Aorta (tissue), 5 donors: ENCODE measurements at places on chromosomes 11 and 22. TPM values are rescaled to one million over a fixed set of nuclear protein-coding genes. Genes with fewer than 3 reads are reported as not detected.

DNA sequence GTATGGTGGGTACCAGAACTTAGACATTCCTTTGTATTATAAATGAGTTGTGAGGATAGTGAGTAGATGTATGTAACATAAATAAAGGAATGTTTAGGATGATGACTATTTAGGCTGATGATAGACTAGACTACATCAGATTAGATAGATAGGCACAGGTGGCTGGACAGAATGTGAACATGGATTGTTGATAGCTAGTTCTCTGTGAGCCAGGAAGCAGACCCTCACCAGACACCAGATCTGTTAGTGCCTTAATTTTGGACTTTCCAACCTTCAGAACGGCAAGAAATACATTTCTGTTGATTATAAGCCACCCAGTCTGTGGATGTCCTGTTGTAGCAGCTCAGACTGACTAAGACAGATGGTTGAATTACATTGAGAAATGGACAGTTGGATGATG, 99.4 kb downstream of the SWAP70 start:
- no peaks in the 10 kb centered on the region for H3K36me3 ChIP-seq
- H3K27ac ChIP-seq = no peak overlapping the region
- no peaks in the 10 kb centered on the region for H3K27me3 ChIP-seq
- H3K4me1 ChIP-seq = peaks cover 3% of the 10 kb centered on the region

The CEND1 gene
- not detected for total RNA-seq

GRCh38 chr11:75820645-75821044, 5.6 kb downstream of the UVRAG start:
- H3K27me3 ChIP-seq = no peaks in the 10 kb centered on the region
- DNase-seq = no peak
- no peak overlapping the region for H3K27ac ChIP-seq
- H3K4me3 ChIP-seq = no peak overlapping the region
- no peaks in the 10 kb centered on the region for H3K36me3 ChIP-seq
- peaks cover 7% of the 10 kb centered on the region for H3K4me1 ChIP-seq

DNA sequence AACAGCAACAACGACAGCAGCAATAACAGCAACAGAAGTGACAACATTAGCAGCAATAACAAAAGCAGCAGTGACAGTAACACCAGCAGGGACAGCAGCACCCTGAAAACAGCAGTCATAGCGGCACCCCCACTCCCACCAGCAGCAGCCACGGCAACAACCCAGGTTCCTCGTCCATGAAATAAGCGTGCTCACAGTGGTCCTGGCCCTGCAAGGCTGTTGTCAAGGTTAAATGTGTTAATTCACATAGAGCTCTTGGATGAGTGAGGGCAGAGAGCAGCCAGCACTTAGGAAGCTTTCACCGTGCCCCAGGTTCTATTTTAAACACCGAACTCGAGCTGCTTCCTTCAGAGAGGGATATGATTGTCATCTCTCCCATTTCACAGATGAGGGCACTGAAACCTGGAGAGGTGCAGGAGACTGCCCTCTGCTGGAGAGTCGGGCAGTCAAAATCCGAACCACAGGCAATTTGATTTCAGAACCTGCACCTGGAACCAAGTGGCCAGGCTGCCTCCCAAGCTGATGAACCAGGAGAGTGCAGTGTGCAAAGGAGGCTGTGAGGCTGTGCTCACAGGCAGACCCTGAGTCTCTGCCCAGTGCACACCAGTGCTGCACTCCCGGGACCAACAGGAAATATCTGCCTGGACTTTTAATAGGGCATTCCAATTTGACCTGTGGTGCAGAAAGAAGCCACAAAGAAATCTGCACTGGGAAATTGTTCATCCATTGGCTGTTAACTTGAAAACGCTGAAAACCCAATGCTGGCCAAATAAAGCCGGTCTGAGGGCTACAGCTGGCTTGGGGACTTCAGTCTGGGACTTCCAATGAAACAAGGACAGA, 22.9 kb upstream of the FGF3 start:
- DNase-seq = no peak
- H3K4me1 ChIP-seq = no peaks in the 10 kb centered on the region
- no peak overlapping the region for H3K4me3 ChIP-seq
- H3K27ac ChIP-seq = no peak overlapping the region
- peaks cover 1% of the 10 kb centered on the region for H3K27me3 ChIP-seq

The C11orf71 gene
- total RNA-seq = 4.4 TPM

DNA sequence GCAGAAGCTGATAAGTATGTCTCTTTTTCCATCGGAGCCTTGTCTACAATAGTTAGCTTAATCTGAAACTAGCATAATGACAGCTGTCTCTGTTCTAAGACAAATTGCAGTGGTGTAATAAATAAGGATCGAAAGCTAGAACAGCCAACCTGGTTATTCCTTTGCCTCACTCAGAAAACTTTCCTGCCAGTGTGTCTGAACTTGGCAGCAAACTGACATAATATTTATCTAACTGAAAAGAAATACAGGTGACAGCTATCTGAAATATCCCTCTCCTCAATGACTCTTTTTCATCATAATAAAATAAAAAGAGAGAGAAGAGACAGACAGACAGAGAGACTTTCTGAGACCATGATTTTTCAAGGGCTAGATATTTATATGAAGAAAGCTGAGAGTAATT, 642.5 kb downstream of the LRRC4C start:
- no peaks in the 10 kb centered on the region for H3K27me3 ChIP-seq
- no peak overlapping the region for H3K4me3 ChIP-seq
- H3K4me1 ChIP-seq = no peaks in the 10 kb centered on the region
- H3K27ac ChIP-seq = no peak overlapping the region
- no peaks in the 10 kb centered on the region for H3K36me3 ChIP-seq

DNA sequence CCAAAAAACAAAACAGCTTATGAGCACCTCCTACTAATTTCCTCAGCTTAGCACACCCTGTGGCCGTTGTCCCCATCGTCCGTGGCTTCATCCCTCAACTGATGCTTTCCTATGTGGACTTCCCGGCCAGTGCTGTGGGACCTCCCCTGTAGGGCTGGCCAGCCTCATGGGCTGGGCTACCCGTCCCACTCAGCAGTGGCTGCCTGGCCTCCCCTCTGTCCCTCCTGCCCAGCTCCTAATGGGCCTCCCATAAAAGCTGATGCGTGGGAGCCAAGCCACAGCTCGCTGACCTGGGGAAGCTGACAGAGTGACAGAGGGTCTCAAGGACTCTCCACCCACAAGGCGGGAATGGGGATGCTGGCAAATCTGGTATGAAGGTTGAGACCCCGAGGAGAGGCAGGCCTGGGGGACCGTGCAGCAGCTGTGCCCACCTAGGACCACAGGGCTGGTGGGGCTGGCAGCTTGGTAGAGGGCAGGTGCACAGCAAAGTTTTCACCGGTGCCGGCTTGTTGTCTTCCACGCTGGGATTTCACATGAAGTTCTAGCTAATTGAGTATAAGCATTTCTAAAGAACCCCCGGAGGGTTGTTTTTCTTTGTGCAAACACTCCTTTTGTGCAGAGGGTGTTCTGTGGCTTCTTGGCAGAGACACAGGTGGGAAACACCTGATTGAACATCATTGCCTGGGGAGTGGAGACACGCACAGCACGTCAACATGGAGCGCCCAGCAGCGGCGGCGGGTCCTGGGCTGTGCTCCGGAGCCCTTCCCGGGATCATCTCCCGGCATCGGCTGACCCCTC, 23.2 kb downstream of the TBX1 start:
- peak; percentile 40 for DNase-seq

GRCh38 chr11:28338371-28338770, 230.2 kb downstream of the METTL15 start:
- no peak for DNase-seq
- H3K4me3 ChIP-seq = no peak overlapping the region
- H3K36me3 ChIP-seq = no peaks in the 10 kb centered on the region
- H3K27ac ChIP-seq = no peak overlapping the region
- H3K4me1 ChIP-seq = no peaks in the 10 kb centered on the region

GRCh38 chr22:30435674-30436126, 10.1 kb downstream of the MTFP1 start:
- H3K4me1 ChIP-seq = no peaks in the 10 kb centered on the region
- no peak overlapping the region for H3K27ac ChIP-seq
- no peak overlapping the region for H3K4me3 ChIP-seq
- no peaks in the 10 kb centered on the region for H3K36me3 ChIP-seq
- no peaks in the 10 kb centered on the region for H3K27me3 ChIP-seq

- H3K4me3 ChIP-seq = no peak overlapping the region
- DNase-seq = no peak
- H3K4me1 ChIP-seq = no peaks in the 10 kb centered on the region
- no peaks in the 10 kb centered on the region for H3K27me3 ChIP-seq
- H3K36me3 ChIP-seq = no peaks in the 10 kb centered on the region
- no peak overlapping the region for H3K27ac ChIP-seq
These were observed 7.1 kb downstream of the NLRX1 start for GRCh38 chr11:119175493-119176077.

DNA sequence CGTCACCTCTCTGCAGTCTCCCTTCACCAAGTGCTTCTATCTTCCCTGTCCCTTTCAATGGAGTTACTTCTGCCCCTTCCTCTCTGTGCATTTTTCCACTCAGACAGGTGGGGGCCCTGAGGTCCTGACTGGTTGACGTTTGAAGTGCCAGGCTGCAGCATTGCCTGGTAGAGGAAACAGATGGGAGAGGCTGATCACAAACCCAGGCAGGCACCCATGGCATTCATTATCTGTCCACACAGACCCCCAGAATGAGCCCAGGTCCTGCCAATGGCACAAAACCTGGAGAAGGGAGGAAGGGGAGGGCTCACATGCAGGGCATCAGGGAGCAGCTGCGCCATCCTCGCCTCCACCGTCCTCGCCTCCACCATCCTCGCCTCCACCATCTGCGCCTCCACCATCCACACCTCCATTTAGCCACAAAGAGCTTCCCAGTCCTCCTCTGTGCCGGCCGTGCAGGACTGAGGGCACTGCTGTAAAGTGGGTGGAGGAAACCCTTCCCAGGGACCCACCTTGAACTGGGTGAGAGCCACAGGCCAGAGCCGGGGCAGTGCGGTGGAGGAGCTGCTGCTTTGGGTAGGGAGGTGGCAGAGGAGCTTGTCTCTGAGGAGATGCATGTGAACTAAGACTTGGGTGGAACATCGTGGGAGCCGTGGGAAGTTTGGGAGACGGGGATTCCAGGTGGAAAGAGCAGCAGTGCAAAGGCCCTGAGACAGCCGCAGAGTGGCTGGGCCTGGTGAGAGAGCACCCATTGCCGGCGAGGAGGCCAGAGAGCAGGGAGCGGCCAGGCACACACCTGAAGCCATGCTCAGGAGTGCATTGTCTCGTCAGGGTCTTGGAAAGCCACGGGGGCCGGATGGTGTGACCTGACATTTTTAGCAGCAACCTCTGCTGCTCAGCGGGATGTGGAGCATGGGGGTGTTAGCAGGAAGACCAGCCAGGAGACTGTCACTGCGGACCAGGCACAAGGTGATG, 145.1 kb downstream of the TBC1D22A start:
- no peak overlapping the region for H3K27ac ChIP-seq
- H3K4me1 ChIP-seq = no peaks in the 10 kb centered on the region
- H3K4me3 ChIP-seq = no peak overlapping the region

The SCGB1A1 gene
- not detected for total RNA-seq

GRCh38 chr11:40597546-40598113, 861.8 kb downstream of the LRRC4C start:
- H3K4me3 ChIP-seq = no peak overlapping the region
- no peaks in the 10 kb centered on the region for H3K27me3 ChIP-seq
- H3K36me3 ChIP-seq = no peaks in the 10 kb centered on the region
- H3K27ac ChIP-seq = no peak overlapping the region

The MEI1 gene
- 1.4 TPM for total RNA-seq

GRCh38 chr11:43497144-43497543, 138.4 kb downstream of the TTC17 start:
- no peak overlapping the region for H3K27ac ChIP-seq
- H3K27me3 ChIP-seq = no peaks in the 10 kb centered on the region
- no peaks in the 10 kb centered on the region for H3K4me1 ChIP-seq
- H3K36me3 ChIP-seq = peaks cover 4% of the 10 kb centered on the region
- H3K4me3 ChIP-seq = no peak overlapping the region
- DNase-seq = no peak

DNA sequence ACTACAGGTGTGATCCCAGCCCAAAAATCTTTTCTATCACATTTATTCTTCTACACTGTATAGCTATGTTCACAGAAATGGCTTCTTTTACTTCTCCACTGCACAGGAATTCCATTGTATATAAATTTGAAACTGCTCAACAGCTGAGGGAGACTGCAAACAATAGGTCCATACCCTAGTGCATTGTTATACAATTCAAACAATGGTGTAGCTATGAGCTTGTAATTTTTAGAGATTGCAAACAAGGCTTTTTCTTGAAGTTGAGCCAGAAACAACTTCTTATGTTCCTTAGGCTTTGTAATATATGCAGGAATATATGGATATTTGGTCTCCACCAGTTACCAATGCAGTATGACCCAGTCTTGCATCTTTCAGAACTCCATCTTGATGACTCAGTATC, 19.5 kb upstream of the SIK3 start:
- no peak overlapping the region for H3K4me3 ChIP-seq
- no peak for DNase-seq
- no peak overlapping the region for H3K27ac ChIP-seq
- H3K36me3 ChIP-seq = no peaks in the 10 kb centered on the region
- H3K4me1 ChIP-seq = no peaks in the 10 kb centered on the region
- no peaks in the 10 kb centered on the region for H3K27me3 ChIP-seq

GRCh38 chr22:43555561-43556515, 144.0 kb downstream of the MPPED1 start:
- H3K27ac ChIP-seq = no peak overlapping the region
- DNase-seq = peak; percentile 63
- H3K4me3 ChIP-seq = no peak overlapping the region
- H3K4me1 ChIP-seq = no peaks in the 10 kb centered on the region

DNA sequence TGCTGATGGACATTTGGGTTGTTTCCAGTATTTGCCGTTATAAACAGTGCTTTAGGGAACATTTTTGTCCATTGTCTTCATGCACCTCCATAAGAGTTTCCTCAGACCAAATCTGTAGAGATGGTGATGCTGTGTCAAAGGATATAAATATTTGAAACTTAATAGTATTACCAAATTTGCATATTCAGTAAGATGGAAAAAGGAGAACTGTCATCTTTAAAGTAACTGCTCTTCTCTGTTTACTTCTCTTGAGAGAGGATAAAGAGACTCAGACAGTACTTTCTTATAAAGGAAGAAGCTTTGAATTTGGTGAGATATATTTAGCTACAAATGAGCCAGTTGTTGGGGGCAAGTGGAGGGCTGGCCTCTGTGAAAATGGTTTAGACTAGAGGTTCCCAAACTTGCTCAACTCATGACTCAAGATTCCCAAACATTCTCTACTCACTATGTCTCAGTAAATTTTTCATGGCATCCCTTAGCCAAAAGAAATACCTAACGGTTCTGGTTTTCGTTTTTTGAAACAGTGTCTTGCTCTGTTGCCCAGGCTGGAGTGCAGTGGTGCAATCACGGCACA, 26.2 kb downstream of the SHISA8 start:
- H3K4me3 ChIP-seq = no peak overlapping the region
- DNase-seq = no peak
- H3K27ac ChIP-seq = no peak overlapping the region
- H3K27me3 ChIP-seq = no peaks in the 10 kb centered on the region
- no peaks in the 10 kb centered on the region for H3K4me1 ChIP-seq

The ARVCF gene
- 64.4 TPM for total RNA-seq

The KIF18A gene
- total RNA-seq = 0.60 TPM

DNA sequence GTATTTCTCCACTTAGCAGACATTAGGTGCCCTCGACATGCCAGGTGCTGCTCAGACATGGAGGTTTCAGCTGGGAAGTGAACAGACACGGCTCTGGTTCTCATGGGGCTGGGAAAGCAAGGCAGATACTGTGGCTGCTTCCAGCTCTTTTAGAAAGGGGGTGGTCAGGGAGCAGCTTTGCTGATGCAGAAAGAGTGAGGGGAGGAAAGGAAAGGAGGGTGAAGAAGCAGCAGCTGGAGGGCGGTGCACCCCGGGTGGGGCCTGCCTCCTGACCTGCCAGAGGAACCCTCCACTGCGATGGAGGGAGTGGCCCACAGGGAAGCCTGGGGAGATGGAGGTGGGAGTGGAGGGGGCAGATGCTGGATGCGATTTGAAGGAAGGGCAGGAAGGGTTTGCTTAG, 76.8 kb downstream of the MORC2 start:
- H3K4me3 ChIP-seq = no peak overlapping the region
- DNase-seq = no peak
- no peak overlapping the region for H3K27ac ChIP-seq

The MPPED2 gene
- 20.4 TPM for total RNA-seq

The C22orf42 gene
- total RNA-seq = not detected
